Aorta (tissue), 5 donors: ENCODE measurements at places on chromosomes 7 and 10. TPM values are rescaled to one million over a fixed set of nuclear protein-coding genes. Genes with fewer than 3 reads are reported as not detected.

CTAGE15 gene
- not detected for total RNA-seq

MYL10 gene
- not detected for total RNA-seq

IL2RA gene
- total RNA-seq: 4.2 TPM

OR13A1 gene
- total RNA-seq: not detected

ING3 gene
- total RNA-seq: 15.9 TPM

CFTR gene
- total RNA-seq: 0.30 TPM

POLR2J3 gene
- 27.5 TPM for total RNA-seq

LSM5 gene
- 21.1 TPM for total RNA-seq

PCDH15 gene
- total RNA-seq: not detected

LIPF gene
- not detected for total RNA-seq

ZNF398 gene
- total RNA-seq: 12.4 TPM

CCL24 gene
- 2.4 TPM for total RNA-seq

HECW1 gene
- not detected for total RNA-seq

CALML5 gene
- not detected for total RNA-seq

SPACDR gene
- 1.0 TPM for total RNA-seq

PTPN20 gene
- 8.2 TPM for total RNA-seq

OIT3 gene
- 0.23 TPM for total RNA-seq

TAS2R41 gene
- total RNA-seq: 0.69 TPM

PHKG1 gene
- total RNA-seq: 4.6 TPM

PKD2L1 gene
- 0.71 TPM for total RNA-seq

UTF1 gene
- total RNA-seq: not detected

INHBA gene
- 30.8 TPM for total RNA-seq

SFRP5 gene
- total RNA-seq: 3.7 TPM

FGFBP3 gene
- total RNA-seq: 1.2 TPM

OR9A2 gene
- total RNA-seq: not detected

KRIT1 gene
- total RNA-seq: 65.2 TPM

HOXA9 gene
- 5.8 TPM for total RNA-seq
